GM20000 (cell line): ENCODE measurements at places on chromosomes 7 and 10.

GRCh38 chr7:87564296-87564963 is 36.3 kb downstream of the ABCB1 start:
- peak; percentile 25 for DNase-seq

GRCh38 chr10:103669243-103669929 is 175.9 kb downstream of the NEURL1 start:
- DNase-seq = no peak

DNA sequence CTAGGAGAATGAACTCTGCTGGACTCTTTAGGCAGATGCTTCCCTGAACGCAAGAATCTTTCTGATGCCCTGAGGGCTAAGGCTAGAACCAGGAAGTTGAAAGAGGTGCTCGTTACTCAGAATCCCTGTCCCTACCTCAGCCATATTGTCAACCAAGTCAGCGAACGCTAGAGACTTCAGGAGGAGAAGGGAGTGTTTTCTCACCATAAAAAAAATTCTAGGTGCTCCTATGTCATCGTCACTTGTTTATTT is 359.4 kb downstream of the PRPF18 start:
- DNase-seq = no peak

- no peak for DNase-seq
Measured at GRCh38 chr10:43739161-43739560, 90.5 kb upstream of the ZNF32 start.

DNA sequence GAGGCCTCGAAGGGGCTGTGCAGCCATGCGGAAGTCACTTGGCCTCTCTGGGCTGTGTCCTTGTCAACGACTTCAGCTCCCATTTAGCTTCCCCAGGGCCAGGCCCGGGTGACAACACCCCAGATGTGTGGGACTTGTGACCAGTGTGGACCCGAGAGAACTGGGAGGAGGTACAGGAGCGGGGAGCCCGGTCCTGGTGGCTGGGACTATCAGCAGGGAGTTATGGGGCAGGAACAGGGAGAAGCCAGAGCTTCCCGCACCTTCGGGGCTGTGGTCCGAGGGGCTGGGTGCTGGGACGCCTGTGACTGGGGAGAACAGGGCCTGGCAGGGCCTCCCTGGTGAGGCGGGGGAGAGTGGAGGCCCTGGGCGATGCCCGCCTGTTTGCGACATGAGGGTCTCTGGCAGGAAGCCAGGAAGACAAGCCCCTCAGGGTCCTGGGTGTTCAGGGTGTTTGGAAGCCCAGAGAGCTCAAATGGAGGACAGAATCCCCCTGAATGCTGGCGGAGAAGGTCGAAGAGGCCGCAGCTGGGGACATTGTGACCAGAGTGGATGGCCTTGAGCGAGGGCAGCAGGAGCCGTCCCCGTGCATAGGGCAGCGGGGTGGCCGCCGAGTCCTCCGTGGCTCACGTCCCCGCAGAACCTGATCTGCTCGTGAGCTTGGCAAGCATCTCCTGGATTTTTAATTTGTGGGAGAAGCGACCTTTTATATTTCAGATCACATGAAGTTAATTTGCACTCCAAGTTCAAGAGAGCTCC is 30.0 kb upstream of the PSMG3 start:
- no peak for DNase-seq

GRCh38 chr7:5693529-5693928 is 87.9 kb downstream of the RNF216 start:
- DNase-seq = peak; percentile 66

GRCh38 chr7:155852426-155853301 is 40.4 kb upstream of the SHH start:
- DNase-seq = no peak

DNA sequence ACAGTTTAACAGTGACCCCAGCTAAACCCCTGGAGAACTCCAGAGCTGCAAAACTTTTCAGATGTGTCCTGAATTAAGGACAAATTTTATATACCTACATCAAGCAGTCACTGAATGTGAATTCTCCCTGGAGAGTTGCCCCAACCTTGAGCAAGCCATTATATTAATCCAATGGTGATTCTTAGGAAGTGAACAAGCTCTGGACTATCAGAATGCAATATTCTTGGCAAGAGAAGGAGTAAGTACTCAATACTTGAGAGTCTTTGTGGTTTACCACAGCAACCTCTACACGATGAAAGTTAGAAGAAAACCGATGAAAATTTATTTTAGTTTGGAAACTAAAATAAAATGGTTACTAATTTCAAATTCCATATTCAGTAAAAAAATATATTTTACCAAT is 19.3 kb upstream of the ZNF365 start:
- no peak for DNase-seq

DNA sequence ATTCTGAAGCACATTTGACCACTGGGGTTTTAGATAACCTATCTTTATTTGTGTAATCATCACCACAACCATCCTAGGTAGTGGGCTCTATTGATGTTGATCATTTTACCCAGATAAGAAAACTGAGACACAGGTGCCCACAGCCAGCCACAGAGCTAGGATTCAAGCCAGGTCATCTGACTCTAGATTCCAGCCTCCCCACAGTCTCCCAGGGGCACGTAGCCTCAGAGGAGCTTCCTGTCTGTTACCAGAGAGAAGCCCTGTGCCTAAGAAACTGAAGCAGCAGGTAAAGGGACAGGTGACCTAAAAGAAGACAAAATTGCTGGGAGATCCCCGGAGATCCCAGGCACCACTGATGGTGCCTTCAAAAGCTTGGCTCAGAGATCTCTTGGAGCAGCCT is 55.8 kb downstream of the ALOX5 start:
- no peak for DNase-seq

DNA sequence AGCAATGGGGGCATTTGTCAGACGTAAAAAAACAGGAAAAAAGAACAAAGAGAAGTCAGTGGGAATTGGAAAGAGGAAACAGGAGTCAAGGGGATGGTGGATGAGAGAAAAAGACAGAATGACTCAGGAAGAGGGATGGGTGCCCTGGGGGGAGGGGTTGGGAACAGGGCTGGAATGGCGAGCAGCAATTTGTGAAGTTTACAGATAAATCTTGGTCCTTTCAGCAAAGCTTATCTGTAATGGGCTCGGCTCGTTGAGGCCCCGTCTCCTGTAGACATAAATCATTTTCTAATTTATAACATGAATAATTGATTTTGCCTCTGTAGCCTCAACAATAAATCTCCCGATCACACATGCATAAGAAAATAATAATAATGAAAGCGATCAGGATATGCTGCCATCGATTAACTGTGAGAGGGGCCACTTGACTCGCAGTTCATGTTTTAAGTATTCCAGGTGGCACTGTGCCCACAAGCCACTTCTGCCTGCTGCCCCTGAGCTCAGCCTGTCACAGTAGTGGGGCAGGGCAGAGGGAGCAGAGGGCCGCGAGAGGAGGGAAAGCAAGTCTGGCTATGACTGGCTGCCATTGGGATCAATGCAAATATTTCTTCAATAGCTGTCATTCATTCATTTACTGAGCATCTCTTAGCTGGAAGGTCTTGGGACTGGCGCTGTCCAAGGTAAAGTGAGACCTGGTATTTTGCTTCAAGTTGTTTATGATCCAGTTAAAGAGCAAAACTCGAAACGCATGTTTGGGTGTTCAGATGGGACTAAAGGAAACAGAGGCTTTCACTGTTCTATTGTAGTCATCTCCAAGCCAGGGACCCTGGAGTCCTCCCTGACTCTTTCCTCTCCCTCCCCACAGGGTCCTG is 47.4 kb upstream of the R3HCC1L start:
- DNase-seq = no peak

DNA sequence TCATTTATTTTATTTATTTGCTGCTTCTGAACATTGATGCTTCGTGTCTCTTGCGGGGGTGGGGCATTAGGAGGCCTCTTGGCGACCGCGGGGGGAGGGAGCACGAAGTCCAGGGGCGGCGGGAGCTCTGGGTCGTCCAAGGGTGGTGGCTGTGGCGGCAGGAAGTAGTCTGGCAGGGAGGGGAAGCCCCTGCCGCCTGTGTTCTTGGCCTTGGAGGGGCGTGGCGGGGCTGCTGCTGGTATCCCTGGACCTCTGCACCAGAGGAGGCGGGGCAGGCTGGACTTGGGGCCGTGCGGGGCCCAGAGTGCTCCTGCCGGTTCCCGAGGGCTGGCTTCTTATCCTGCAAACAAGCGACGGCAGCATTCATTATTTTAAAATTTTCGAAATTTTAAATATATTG is 70.5 kb upstream of the ABI1 start:
- DNase-seq = peak; percentile 64

- no peak for DNase-seq
Measured at GRCh38 chr7:113402005-113402404, 283.7 kb upstream of the SMIM30 start.

DNA sequence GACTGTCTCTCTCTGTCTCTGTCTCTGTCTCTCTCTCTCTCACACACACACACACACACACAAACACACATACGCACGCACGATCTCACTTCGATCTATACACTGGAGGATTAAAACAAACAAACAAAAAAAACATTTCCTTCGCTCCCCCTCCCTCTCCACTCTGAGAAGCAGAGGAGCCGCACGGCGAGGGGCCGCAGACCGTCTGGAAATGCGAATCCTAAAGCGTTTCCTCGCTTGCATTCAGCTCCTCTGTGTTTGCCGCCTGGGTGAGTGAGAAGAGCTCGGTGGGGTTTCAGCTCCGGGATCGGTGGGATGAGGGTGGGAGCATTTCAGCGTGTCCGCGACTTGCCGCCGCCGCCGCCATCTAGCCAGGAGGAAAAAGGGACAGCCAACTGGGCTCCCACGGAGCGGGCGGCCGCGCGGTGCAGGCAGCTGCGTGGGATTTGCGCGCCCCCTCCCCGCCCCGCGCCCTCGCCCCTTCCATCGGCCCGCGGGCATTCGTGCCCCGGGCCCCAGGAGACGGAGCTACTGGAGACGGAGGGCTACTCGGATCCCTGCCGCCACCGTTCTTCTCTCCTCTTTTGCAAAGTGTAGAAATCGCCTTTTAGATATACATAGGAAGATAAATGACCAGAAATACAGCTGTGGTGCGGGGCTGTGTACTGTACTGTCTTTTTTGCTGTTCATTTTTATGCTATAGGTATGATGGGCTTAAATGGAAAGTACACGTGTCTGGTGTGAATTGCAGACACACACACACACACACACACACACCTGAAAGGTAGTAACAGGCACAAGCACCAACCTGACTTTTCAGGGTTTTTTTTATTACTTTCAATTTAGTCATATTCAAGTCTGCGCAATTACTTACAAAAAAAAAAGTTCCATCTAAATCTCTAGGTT is 581 bp downstream of the PTPRZ1 start:
- peak; percentile 23 for DNase-seq
